ENCODE measurements at places on chromosomes 1 and 21. TPM values are rescaled to one million over a fixed set of nuclear protein-coding genes. Genes with fewer than 3 reads are reported as not detected.

TRIM67 gene
- not detected for total RNA-seq

CADM3 gene
- total RNA-seq, result not detected

OPTC gene
- not detected for total RNA-seq

C1orf87 gene
- not detected for total RNA-seq

GNAI3 gene
- total RNA-seq, result 9.3 TPM

NUF2 gene
- 40.1 TPM for total RNA-seq

TAS1R1 gene
- total RNA-seq, result not detected

OR2W3 gene
- total RNA-seq, result not detected

SPRR2D gene
- not detected for total RNA-seq

ZNF362 gene
- 20.6 TPM for total RNA-seq

CLDN17 gene
- total RNA-seq, result not detected

TMEM269 gene
- total RNA-seq, result 0.26 TPM

KLHDC9 gene
- 0.63 TPM for total RNA-seq

NGF gene
- not detected for total RNA-seq

PLPP3 gene
- not detected for total RNA-seq

S100A16 gene
- total RNA-seq, result not detected

OR2T12 gene
- not detected for total RNA-seq

C1orf185 gene
- total RNA-seq, result not detected

MRPS15 gene
- 95.0 TPM for total RNA-seq

NCAM2 gene
- total RNA-seq, result not detected

S100B gene
- 0.36 TPM for total RNA-seq

CYP4Z1 gene
- not detected for total RNA-seq

BCAR3 gene
- 1.5 TPM for total RNA-seq

LCE1F gene
- total RNA-seq, result not detected

TPTE gene
- not detected for total RNA-seq

LRRC3 gene
- 4.0 TPM for total RNA-seq

TFF2 gene
- total RNA-seq, result not detected

GSTM1 gene
- 0.24 TPM for total RNA-seq

MANEAL gene
- 0.99 TPM for total RNA-seq

ARHGEF10L gene
- total RNA-seq, result not detected

Data from activated naive CD4-positive, alpha-beta T cell treated with anti-CD3 and anti-CD28 coated beads, Interleukin-2, amount 10 ng/mL, durations not matched to agents 5 hours and 36 hours (primary cell).